ENCODE measurements at places on chromosomes 6 and 20.

GRCh38 chr6:122681705-122682104 lies 71.5 kb downstream of the PKIB start:
- no peak for DNase-seq

DNA sequence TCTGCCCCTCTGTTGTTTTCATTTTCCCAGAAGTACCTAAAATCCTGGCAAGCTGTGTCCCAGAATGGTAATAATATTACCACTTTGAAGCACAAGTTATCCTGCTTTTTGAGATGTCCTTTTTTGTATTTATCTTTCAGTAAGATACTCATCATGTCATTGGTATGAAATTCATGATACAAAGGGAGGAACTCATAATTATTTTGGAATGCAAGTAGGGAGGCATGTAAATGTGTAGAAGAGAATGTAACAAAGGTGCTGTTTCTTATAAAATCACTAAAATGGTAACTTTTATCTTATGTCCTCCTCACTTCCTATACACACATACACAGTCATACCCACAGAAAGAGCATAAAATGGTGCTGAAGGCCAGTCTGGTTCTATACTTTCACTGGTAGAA lies 109.9 kb downstream of the CD2AP start:
- no peak for DNase-seq

DNA sequence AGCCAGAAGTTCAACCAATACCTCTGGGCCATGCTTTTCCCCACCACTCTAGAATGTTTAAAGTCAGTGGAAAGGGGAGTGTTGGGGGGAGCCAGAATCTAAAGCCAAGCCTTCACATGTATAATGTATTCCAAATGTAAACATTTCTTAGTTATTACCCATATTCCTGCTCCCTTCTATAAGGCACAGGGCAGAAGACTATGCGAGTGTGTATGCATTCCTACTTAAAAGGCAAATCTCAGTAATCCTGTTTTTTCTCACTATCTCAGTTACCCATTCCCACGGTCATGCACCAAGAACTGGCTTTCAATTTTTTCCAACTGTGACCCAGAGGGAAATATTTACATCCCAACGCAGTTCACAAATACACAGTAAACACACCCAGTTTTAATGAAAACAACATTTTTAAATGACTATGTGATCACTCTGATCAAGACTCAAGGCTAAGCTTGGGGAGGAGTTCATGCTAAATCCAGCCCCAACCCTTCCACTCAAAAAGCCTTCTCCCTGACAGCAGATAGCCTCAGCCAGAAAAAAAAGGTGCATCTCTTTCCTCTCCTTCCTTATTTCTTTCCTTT lies 57.5 kb downstream of the EPB41L2 start:
- DNase-seq, result no peak

DNA sequence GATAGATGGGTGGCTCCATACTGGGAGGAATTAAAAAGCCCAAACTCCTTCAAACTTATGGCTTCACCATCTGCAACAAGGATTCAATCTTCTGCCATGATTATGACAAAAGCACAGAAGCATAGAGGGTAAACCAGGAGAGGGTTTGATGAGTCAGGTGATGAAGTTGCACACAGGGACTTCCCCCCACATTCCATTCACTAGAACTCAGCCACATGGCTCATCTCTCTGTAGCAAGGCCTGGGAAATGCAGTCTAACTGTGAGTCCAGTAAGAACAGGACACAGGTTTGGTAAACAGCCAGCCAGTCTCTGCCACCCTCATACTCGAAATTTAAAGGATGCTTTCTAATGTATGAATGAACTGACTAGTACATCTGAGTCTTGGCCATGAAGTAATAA lies 142.9 kb downstream of the HIVEP2 start:
- DNase-seq, result no peak

GRCh38 chr20:62543470-62544302 lies 67.9 kb upstream of the GATA5 start:
- no peak for DNase-seq

DNA sequence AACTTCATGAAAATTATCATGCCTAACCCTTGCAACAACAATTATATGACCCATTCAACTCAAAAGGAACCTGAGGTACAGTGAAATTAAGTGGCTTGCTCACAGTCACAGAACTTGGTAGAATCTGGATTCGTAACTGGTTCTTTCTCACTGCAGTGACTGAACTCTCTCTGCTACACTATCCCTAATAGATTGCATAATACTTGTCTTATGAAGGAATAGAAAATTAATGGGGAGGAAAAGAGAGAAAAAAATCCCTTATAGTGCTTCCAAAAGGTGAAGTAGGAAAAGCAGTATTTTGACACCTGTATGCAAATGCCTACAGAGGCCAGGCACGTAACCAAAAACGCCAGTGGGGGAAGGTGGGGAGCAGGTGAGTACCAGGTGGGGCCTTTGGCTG lies 186.6 kb downstream of the LY86 start:
- no peak for DNase-seq

DNA sequence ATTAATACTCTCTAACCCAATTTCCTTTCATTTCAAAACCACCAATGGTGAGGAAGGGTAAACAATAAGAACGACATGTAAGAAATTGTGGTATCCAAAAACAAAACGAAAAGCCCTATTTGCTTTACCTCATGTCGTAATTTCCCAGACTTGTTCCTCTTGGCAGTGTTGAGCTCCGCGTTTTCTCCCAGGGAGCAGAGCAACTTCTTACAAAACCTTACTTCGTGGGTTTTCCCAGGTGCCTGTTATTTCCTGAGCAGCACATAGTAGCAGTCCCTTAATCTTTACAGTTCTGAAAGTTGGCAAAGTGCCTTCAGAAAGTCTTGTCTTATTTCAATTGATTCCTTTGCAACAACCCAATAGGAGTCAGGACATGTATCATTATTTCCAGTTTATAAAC lies 207.9 kb upstream of the MARCKS start:
- DNase-seq, result no peak

DNA sequence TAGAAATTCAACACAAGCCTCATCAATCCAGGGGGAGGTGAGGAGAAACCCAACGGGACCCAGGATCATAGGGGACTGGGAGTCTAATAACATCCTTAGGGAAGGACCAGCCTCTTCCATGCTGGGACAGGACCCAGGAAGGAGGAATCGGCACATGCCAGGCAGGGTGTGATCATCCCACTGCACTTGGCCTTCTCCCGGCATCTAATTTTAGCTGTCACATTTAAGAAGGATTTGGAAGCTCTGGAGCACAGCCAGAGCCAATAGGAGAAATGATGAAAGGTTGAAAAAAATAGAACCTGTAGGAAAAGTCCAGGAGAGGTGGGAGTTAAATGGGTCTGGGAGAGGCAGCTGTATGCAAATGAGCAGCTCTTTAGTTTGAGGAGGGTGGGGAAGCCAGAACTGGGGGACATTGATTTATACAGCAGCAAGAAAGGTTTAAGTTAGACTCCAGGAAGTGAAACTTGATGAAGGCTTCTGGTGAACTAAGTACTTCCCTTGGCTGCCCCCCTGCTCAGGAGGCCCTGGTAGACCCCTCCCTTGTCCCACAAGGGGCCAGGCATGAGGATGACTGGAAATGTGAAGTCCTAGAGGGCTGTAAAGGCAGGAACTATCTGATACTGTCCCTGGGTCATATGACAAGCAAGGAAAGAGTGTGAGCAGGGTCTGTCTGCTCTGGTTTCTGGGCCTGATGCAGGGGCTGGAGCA lies 260.3 kb downstream of the LRFN2 start:
- DNase-seq, result no peak

Measured in GM12892 (cell line).